Endothelial cell (in vitro differentiated cells): ENCODE measurements at places on chromosomes 7 and 10. TPM values are rescaled to one million over a fixed set of nuclear protein-coding genes. Genes with fewer than 3 reads are reported as not detected.

ITGB8 gene
- 0.69 TPM for total RNA-seq

TBX20 gene
- 0.36 TPM for total RNA-seq

STAG3 gene
- total RNA-seq: 1.9 TPM

BUD23 gene
- total RNA-seq: 50.6 TPM

CRHR2 gene
- 0.38 TPM for total RNA-seq

PRKCQ gene
- 24.0 TPM for total RNA-seq

CREB3L2 gene
- total RNA-seq: 50.6 TPM

ACTA2 gene
- 98.5 TPM for total RNA-seq

SMO gene
- 17.4 TPM for total RNA-seq

LAMB1 gene
- total RNA-seq: 453 TPM

MRPS24 gene
- total RNA-seq: 51.8 TPM

PTPN12 gene
- total RNA-seq: 186 TPM

VENTX gene
- 0.23 TPM for total RNA-seq

CCL24 gene
- not detected for total RNA-seq

ZPBP gene
- total RNA-seq: not detected

CYP3A7 gene
- 0.18 TPM for total RNA-seq

ZNF365 gene
- total RNA-seq: not detected
